Mesothelial cell of epicardium (in vitro differentiated cells): ENCODE measurements at places on chromosomes 2 and 18. TPM values are rescaled to one million over a fixed set of nuclear protein-coding genes. Genes with fewer than 3 reads are reported as not detected.

LCT gene
- total RNA-seq = 0.05 TPM in 1 of 3 replicates, not detected in the others

HOXD12 gene
- total RNA-seq = 0.27 to 0.40 TPM (median 0.27 TPM) in 3 replicates

LIMS2 gene
- total RNA-seq = 11.9 to 13.0 TPM (median 11.9 TPM) in 3 replicates

CABYR gene
- 13.1 to 14.8 TPM (median 13.7 TPM) in 3 replicates for total RNA-seq
